Aorta (tissue), 5 donors: ENCODE measurements at places on chromosomes 11 and 22. TPM values are rescaled to one million over a fixed set of nuclear protein-coding genes. Genes with fewer than 3 reads are reported as not detected.

CATSPER1 gene
- total RNA-seq: 1.2 TPM

CHCHD10 gene
- total RNA-seq: 30.9 TPM

GDPD4 gene
- total RNA-seq: not detected

DNA sequence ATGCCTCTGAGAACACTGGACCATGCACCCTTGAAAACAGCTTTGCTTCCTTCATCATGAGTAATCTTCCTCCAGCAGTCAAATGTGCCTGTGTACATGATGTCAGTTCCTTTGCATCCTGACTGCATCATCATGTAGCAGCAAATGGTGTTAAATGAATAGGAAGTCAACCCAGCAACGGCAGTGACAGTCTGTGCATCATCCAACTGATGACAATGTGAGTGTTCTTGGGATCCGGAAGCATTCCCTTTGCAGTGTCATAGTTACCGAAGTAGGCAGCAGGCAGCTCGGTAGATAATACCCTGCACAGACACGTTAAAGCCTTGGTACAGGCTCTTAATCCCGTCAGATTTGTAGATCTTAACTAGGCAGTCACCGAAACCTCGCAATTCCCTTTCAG lies 2.5 kb downstream of the WBP2NL start:
- DNase-seq: no peak

DNA sequence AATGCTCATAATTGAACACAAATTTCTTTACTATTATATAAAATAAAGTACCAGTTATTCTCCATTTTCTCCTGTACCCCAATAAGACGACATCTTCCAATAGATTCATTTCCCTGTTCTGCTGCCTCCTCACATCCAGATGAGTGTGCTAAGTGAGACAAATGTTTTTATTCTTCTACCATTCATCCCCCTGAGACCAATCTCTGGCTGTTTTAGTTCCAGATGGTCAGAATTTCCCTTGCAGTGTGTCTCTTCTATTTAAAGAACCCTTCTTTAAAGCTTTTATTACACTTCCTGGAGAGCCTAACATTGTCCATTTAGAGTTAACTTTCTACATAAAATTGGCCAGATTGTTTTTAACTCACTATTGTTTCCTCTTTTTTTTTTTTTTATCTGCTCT lies 41.2 kb upstream of the GLYATL1 start:
- DNase-seq: no peak

SERPIND1 gene
- not detected for total RNA-seq

TPBGL gene
- total RNA-seq: 0.30 TPM

- no peak for DNase-seq
Observed at GRCh38 chr11:45876401-45876800, 9.1 kb upstream of the MAPK8IP1 start.

SCUBE2 gene
- 2.8 TPM for total RNA-seq

- no peak for DNase-seq
Observed at GRCh38 chr22:40175611-40176244, 2.0 kb upstream of the TNRC6B start.

GSTT2B gene
- total RNA-seq: 7.7 TPM

ANKK1 gene
- total RNA-seq: 0.57 TPM

CNGA4 gene
- 0.33 TPM for total RNA-seq

MOGAT2 gene
- total RNA-seq: not detected

PHLDA2 gene
- 6.4 TPM for total RNA-seq

- peak; percentile 1 for DNase-seq
Observed at GRCh38 chr22:17132112-17132511, 11.0 kb upstream of the TMEM121B start.

GRCh38 chr22:36221799-36222751 lies 17.3 kb downstream of the APOL2 start:
- no peak for DNase-seq

DNA sequence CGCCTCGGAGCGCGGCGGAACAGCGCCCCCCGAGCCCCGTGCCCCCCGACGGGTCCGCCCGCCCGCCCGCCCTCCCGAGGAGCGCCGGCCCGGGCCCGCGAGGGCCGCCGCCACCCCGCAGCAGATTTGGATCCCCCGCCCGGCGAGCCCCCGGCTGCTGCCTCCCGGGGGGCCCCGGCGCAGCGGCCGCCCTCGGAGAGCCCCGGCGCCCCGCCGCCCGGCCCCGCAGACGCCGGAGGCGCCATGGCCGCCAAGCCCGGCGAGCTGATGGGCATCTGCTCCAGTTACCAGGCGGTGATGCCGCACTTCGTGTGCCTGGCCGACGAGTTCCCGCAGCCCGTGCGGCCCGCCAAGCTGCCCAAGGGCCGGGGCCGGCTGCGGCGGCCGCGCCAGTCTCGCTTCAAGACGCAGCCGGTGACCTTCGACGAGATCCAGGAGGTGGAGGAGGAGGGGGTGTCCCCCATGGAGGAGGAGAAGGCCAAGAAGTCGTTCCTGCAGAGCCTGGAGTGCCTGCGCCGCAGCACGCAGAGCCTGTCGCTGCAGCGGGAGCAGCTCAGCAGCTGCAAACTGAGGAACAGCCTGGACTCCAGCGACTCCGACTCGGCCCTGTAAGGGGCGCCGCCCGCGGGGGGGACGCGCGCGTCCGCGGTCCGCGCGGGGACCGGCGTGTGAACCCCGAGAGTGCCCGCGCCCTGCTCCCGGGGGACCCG lies 380 bp downstream of the C11orf96 start:
- DNase-seq: no peak

DNA sequence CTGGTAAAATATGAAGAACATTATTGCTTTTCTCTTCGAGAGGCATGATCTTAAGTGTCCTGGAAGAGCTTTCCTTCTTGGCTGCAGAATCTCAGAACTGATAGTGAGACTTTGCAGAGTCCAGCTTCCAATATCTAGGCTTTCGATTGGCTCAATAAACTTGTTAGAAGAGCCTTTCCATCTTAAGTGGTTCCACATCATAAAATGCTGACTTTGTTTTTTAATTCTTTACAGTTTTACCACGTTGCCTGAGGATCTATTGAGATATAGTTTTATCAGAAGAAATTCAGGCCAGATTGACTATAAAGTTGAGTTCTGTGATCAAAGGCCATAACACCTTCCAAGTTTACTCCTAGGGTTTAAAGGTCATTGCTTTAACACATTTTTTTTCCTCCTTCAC lies 15.6 kb upstream of the DNAJB7 start:
- DNase-seq: no peak

KCNK4 gene
- total RNA-seq: not detected

- DNase-seq: no peak
Observed at GRCh38 chr11:122677256-122677655, 21.7 kb downstream of the UBASH3B start.

GRCh38 chr22:20131859-20132685 lies 468 bp downstream of the ZDHHC8 start:
- peak; percentile 82 for DNase-seq

C11orf87 gene
- not detected for total RNA-seq

UBQLN3 gene
- 0.99 TPM for total RNA-seq

GRCh38 chr22:49405590-49405989 lies 422.1 kb downstream of the BRD1 start:
- DNase-seq: peak; percentile 32

- DNase-seq: peak; percentile 93
Observed at GRCh38 chr11:834371-835316, 1.9 kb downstream of the CD151 start.

DNA sequence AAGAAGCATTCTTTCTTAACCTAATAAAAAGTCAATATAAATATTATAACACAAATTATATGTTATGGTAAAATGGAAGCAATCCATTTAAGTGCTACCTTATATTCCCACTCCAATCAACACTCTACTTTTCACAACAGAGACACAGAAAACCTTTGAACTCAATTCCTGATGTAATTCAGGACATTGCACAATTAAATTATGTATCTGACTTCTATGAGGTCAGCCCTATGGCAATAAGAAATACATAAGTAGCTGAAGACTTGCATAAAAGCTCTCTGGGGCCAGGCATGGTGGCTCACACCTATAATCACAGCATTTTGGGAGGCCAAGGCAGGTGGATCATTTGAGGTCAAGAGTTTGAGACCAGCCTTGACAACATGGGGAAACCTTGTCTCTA lies 6.8 kb downstream of the OR4D10 start:
- DNase-seq: no peak

ZBTB3 gene
- total RNA-seq: 9.7 TPM

CELSR1 gene
- total RNA-seq: 2.3 TPM

MCHR1 gene
- total RNA-seq: 1.6 TPM

DERL3 gene
- total RNA-seq: 3.9 TPM

GRCh38 chr22:36816339-36816635 lies 548 bp downstream of the PVALB start:
- DNase-seq: no peak

EHF gene
- total RNA-seq: not detected

CAVIN3 gene
- total RNA-seq: 176 TPM

NCR3LG1 gene
- 3.2 TPM for total RNA-seq

THYN1 gene
- 33.9 TPM for total RNA-seq

- DNase-seq: no peak
Observed at GRCh38 chr11:79249295-79249993, 191.4 kb downstream of the TENM4 start.

APOL5 gene
- total RNA-seq: not detected

DNA sequence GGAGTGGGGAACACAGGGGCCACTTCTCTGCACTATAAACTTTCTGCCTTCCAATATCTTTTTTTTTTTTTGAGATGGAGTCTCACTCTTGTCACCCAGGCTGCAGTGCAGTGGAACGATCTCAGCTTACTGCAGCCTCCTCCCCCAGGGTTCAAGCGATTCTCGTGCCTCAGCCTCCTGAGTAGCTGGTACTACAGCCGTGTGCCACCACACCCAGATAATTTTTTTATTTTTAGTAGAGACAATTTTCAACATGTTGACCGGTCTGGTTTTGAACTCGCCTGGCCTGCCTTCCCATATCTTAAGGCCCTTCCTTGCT lies 1.7 kb downstream of the SLC3A2 start:
- DNase-seq: no peak

DNA sequence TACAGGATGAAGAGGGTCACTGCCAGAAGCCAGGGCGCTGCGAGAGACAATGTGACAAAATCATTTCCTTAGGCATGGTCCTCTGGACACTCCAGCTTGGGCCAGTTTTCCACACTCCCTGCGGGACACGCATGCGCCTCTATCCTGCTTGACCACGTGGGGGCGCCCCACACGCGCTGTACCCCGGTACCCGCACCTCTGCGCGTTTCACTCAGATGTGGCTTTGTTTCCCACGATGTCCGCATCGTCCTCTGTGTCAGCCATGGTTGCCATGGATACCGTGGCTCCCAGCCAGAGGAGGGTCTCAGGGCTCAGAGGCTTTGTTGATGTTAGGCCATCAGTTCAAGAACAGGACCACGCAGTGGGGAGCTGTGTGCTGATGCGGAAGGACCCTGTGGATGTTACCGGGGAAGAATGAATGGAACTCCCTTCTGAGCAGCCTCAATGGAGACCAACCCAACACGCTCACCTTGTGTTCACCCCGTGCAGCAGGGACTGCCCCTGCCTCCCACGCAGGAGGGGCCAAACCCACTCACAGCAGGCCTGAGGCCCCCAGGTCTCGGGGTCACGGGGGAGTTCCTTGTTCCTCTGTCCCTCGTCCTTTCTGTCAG lies 101.1 kb upstream of the SLC22A12 start:
- peak; percentile 88 for DNase-seq

DNA sequence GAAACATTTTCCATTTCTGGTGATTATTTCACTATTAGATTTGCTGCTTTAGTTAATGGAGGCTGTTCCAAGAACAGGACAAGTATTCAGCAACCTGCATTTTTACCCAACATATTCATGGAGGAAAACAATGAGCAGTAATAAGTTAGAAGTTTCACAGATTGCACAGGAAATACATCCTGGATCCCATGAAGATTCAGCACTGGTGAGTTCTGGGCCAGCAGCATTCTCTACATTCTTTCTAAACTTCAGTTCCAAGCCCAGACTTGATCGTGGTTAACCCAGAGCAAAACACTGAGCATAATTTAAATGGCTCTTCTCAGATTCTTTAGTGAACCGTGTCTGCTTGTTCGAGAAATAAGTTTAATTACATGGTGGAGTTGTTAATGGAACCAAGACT lies 3.8 kb downstream of the FJX1 start:
- no peak for DNase-seq

DNA sequence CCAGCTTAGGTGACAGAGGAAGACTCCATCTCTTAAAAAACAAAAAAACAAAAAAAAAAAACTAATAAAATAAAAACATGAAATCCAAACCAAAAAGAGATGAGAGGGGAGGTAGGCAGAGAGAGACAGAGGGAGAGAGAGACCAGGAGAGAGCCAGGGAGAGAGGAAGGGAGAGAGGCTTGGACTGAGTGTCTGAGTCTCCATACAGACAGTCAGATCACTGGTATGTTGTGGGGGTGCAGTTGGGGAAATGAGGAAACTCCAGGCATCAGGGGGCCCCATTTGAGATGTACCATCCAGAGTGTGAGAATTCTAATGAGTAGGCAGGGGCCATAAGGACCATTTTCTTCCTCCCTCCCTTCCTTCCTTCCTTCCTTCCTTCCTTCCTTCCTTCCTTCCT lies 53.1 kb upstream of the SEPTIN5 start:
- no peak for DNase-seq

- no peak for DNase-seq
Observed at GRCh38 chr11:128796270-128796669, 70.8 kb downstream of the KCNJ1 start.

- no peak for DNase-seq
Observed at GRCh38 chr11:70112017-70112434, 33.9 kb downstream of the ANO1 start.

DNA sequence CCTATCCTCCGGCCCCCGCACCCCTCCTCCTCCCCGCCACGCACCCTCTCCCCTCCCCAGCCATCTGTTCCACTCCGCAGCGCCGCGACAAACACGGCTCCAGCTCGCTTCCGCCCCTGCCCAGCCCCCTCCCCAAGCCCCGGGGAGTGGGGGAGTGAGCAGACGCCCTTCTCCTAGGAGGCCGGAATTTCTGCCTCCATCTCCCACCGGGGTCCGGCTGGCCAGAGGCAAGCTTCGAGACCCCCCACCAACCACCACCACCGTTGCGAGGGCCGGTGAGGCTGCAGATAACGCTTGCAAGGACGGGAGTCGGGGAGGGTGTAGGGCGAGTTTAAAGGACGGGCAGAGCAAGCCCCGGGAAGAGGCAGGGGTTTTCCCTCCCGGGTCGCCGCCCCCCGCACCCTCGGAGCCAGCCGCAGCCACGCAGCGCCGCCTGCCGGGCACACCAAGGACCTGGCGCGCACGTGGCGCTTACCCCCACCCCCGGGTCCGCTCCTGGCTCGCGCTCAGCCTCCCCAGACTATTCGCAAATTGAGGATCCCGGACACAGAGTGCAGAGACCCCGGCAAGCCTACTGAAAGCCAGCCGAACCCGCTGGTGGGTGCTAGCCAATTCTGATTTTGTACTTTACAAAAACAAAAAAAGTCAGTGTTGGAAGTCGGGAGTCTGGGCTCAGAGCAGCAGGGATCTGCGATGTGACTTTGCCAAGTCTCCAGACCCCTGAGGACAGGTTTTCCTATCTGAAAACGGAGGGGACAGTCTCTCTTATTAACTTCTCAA lies 22.6 kb downstream of the RTN4RL2 start:
- peak; percentile 85 for DNase-seq
